ENCODE measurements at places on chromosomes 3 and 15. TPM values are rescaled to one million over a fixed set of nuclear protein-coding genes. Genes with fewer than 3 reads are reported as not detected.
A peak's percentile ranks its signal among the peaks of the same experiment; 100 is the strongest.

GPR171 gene
- not detected for total RNA-seq

LEKR1 gene
- 1.6 TPM for total RNA-seq

TUSC7 gene
- not detected for total RNA-seq

EIF2B5 gene
- total RNA-seq = 52.9 TPM

UBP1 gene
- 90.8 TPM for total RNA-seq

SHQ1 gene
- 20.2 TPM for total RNA-seq

LIPH gene
- total RNA-seq = 5.8 TPM

RTP3 gene
- total RNA-seq = not detected

MESP1 gene
- total RNA-seq = 1.00 TPM

MYD88 gene
- 21.2 TPM for total RNA-seq

CFAP100 gene
- total RNA-seq = not detected

COLQ gene
- total RNA-seq = 0.26 TPM

MYEF2 gene
- 37.3 TPM for total RNA-seq

ARPP21 gene
- total RNA-seq = not detected

DNA sequence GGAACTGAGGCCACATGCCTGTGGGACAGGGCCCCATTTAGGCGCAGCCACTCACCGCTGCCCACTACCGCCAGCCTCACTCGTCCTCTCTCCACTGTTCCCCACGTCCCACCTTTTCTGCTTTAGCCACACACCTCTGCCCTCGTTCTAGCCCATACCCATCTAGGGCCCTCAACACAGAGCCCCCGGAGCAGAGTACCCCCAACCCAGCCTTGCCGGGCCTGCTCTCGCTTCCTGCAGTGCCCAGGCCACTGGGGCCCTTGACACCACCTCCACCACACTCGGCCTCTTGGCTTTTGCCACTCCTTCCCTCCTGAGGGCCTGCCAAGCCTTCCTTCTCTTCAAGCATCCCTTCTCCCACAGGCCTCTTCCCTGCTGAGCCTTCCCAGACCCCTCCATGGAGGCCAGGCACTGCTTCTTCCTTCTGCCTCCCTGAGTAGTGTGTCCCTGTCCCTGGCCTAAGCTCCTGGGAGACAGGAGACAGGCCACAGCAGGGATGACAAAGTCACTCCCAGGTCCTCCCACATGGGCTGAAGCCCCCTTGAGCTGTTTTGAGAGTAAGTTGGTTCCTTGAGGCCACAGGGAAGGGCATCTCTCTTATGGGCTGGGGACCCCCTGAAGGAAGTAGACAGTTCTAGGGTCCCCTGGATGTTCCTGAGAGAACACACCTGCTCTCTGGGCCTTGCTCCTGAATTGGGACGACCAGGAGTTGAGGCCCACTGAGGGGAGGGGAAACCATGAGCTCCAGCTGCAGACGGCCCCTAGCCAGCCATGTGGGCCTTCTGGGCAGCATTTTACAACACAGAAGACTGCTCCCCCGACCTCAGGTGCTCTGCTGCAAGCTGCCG, 4.4 kb downstream of the PRSS50 start:
- peak; percentile 17 for DNase-seq

DNA sequence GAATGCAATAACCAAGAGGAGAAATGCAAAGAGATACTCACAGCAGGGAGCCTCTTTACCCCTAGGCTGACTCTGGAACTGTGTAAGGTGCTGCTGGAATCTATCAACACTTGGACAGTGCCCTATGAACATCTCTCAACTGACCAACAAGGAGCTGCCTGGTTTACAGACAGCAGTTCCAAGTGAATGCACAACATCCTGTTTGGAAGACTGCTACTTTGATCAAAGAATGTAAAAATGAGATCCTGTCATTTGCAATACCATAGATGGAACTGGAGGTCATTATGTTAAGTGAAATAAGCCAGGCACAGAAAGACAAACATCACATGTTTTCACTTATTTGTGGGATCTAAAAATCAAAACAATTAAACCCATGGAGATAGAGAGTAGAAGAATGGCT, 136.3 kb downstream of the IMPG2 start:
- no peak for DNase-seq

DNA sequence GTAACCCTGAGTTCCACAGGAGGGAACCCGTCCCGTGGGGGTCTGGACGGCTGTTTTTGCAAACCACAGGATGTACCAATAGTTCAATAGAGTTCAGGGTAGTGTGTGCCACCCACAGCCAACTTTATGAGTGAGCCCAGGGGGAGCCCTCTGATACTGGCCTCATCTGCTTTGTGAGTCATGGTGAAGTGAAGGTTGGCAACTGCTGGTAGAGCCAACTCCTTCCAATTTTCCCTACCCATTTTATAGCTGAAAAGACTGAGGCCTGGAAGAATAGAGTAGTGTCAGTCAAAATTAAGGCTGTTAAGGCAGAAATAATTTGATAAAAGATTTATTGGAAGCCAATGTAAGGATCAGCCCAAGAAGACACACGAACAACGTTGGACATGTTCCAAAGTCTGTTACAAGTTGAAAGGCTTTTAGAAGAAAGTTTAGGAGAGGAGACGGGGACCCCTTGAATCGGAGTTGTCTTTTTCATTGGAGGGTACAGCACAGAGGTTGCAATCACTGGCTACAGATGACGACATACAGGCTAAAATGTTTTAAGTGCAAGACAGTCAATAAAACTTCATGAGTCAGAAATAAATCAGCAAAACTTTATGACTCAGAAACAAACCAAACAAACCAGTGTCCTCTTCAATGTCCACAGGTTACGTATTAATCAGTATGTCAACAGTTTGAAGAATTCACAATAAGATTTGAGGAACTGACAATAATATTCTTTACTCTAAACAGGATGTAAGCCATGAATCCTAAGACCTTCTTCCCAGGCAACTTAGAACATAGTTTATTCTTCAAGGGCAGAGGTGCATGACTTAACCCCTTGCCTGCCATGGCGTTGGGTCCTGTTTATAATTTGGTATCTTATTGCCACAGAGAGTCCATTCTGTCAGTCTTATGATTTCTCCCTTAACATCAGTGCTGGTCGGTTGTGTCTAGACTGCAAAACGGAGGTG, 62.9 kb upstream of the NR2E3 start:
- peak; percentile 59 for DNase-seq

- DNase-seq = no peak
Observed at GRCh38 chr15:92029767-92030166, 176.3 kb downstream of the SLCO3A1 start.

DNA sequence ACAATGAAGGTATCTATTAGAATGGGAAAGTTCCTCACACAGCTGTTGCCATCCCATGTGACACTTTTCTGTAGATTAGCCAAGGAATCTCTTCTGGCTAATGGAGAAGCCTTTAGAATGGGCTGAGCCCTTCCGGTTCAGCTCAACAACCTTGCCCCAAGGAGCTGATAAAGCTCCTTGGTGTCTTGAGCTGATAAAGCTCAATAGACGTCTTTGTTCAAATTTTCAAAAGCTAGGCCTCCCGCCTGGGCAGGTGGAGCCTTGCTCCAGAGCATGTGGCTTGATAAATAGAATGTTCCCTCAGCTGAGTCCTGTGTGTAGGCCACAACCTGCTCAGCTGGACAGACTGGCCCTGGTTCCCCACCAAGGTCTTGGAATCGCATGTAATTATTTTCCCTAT, 7.2 kb upstream of the BNIP2 start:
- DNase-seq = no peak

DNA sequence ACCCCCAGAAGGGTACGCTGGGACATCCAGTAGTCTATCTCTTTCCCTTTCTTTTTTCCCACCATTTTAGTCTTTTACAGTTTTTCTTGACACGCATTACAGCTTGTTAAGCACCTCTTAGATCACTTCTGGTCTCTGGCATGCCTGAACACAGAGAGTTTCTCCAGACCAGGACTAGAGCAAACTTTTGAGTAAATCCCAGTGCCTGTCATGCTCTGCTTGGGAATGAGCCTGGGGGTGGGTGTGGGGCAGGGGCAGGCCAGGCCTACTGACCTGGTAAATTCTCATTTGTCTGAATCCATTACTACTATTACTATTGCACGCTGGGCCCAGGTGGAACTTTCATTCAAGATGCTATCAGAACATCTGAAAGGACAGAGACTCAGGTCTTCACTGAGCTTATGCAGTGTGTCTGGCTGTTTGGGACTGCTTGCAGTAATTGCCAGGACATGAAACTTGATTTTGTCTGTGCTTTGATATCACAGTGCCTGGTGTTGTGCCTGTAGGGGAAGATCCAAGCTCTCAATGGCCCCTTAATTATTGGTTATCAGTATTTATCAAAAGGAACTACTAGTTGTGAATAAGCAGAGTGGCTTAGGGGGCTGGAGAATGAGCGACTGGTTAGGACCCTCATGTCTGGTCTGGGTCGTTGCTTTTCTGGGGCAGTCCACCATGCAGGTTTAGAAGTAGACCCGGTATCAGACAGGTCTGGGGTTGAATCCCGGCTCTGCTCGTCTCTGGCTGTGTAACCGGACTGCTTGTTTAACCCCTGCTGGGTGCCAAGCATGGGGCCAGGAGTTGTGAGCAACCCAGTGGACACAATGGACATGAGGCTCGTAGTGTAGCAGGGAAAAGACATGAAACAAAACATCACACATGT, 196.1 kb upstream of the TLE3 start:
- DNase-seq = no peak

GRCh38 chr3:125136966-125137357, 75.6 kb downstream of the SLC12A8 start:
- DNase-seq = no peak

DNA sequence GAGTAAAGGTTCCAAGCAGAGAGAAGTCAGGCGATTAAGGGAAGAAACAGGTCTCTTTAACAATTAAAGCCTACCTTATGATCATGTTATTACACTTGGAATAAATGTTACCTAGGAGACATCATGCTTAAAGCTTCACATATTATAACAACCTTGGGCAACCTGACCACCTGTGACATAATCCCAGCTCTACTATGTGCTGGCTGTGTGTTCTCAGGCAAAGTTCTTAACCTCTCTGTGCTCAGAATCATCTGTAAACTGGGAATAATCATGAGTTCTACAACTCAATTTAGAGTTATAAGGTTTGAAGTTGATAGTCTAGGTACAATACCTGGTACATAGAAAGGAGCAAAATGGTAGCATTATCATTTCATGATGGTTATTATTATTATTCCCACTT, 159.3 kb downstream of the MAGI1 start:
- no peak for DNase-seq

DNA sequence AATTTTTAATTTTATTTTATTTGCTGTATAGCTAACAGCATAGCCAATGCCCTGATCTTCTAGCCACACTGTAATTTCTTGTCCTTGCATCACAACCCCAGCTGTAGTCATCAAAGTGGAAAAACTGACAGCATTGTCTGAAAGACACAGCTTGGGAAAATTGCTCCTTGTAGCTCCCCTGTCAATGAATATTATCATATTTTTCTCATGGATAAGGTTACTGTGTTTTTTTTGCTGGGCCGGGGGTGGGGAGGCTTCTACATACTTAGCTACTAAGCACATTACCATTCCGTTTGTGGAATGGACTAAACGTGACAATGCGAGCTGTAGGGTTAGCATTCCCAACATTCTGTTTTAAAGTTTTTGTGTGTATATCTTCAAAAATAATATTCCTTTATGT, 381.3 kb downstream of the TIGIT start:
- DNase-seq = no peak

GRCh38 chr3:100093831-100094230, 20.5 kb downstream of the FILIP1L start:
- no peak for DNase-seq

- DNase-seq = no peak
Observed at GRCh38 chr3:148884261-148884660, 19.2 kb downstream of the CPA3 start.

- peak; percentile 81 for DNase-seq
Observed at GRCh38 chr15:74438721-74439316, 5.1 kb upstream of the SEMA7A start.

- DNase-seq = no peak
Observed at GRCh38 chr15:89814112-89814742, 425 bp downstream of the ANPEP start.

- no peak for DNase-seq
Observed at GRCh38 chr3:194691481-194692283, 6.0 kb downstream of the FAM43A start.

- DNase-seq = no peak
Observed at GRCh38 chr3:72143966-72144717, 359.2 kb upstream of the PROK2 start.

- no peak for DNase-seq
Observed at GRCh38 chr3:57673156-57673555, 19.7 kb downstream of the DENND6A start.

GRCh38 chr3:79047581-79047980, 720.2 kb downstream of the ROBO1 start:
- DNase-seq = no peak

GRCh38 chr15:59528961-59529402, 82.6 kb upstream of the GCNT3 start:
- peak; percentile 91 for DNase-seq

DNA sequence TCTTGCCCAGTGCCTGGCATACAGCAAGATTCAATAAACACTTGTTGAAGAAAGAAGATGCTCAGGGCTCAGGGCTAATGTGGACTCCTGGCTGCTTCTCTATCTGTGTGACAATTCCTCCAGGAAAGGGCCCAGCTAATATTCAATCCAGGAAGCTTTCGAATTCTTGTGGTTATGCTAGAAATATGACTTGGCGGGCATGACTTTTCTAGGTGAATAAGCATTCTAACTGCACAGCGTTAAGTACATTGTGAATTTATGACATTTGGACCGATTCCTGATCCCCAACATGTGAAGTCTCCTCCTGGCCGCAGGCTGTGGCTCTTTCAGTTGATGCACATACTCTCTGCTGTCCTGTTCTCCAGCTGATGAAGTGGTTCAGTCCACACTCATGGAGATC, 117.0 kb downstream of the IMPG2 start:
- no peak for DNase-seq

GRCh38 chr3:175349168-175349567, 490.0 kb downstream of the NAALADL2 start:
- DNase-seq = no peak

DNA sequence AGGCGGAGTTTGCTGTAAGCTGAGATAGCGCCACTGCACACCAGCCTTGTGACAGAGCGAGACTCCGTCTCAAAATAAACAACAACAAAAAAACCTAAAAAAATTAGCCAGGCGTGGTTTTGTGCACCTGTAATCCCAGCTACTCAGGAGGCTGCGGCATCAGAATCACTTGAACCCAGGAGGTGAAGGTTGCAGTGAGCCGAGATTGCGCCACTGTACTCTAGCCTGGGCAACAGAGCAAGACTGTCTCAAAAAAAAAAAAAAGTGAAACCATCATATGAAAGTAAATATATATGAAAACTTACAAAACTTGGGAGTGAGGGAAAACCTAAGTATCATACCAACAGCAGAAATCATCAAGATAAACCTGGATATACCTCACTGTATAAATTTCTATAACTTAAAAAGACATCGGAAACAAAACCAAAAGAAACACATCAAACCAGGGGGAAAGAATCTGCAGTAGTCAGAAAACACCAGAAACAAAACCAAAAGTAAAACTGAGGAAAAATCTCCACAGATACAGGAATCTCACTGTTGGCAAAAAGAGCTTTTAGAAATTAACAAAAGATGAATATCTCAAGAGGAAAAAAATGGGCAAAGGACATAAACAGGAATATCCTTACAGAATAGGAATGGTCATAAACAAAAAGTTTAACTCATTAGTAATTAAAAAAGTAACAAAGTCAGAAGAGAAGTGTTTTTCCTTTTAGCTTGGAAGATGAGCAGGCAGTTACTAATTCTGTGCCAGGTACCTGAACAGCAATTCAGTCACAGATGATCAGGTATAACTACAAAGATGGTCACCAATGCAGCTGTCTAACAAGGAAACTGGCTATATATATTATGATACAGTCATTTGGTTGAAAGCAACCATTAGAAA, 41.3 kb downstream of the ETV5 start:
- DNase-seq = no peak
